ENCODE measurements at places on chromosomes 12 and 14. TPM values are rescaled to one million over a fixed set of nuclear protein-coding genes. Genes with fewer than 3 reads are reported as not detected.

DNA sequence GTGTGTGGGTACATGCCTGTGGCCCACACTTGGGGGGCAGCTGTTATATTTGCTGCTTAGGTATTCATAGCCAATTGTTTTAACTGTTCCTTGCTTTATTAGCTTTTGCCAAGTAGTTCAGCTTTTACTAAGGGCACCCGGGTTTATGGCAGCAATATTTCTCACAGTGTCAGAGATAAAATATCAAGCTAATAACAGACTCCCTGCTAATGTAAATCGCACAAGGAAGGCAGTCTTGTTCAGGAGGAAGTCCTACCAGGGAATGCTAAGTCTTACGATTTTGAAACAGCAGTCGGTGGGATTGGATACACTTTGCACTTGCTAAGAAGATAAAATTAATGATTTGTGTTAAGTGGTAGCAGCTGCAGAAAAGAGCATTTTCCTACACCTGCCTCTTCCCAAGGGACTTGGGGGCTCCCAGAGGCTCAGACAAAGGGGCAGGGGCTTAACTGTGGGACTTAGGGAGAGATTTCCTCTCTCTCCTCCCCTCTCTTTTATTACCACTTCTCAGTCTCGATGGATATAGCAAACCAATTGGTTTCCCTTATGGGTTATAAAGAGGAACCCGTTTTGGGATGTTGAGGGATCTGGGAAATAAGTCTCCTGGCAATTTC, 175.1 kb downstream of the NRXN3 start:
- DNase-seq = no peak

DNA sequence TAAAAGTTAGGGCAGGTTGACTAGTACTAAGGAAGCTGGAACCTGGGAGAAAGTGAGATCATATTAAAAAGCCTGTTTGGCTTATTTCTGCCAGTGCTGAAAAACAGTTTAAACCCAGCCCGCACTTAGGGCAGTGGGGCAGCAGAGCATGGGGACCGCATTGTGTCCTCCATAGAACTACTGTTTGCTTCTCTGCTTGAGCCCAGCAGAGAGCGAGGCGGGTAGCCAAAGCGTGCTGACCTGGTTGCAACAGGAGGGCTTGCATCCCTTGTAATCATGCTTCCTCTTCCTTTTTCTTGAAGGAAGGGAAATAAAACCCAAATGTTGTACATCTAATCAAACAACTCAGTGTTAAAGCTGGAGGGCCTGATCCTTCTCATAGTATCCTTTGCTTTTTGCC, 82.5 kb upstream of the HOXC13 start:
- DNase-seq = no peak

SVOP gene
- total RNA-seq = not detected

EIF4B gene
- 353 TPM for total RNA-seq

FGF23 gene
- total RNA-seq = not detected

Measured in aorta (tissue), 5 donors.